ENCODE measurements at places on chromosomes 4 and X. TPM values are rescaled to one million over a fixed set of nuclear protein-coding genes. Genes with fewer than 3 reads are reported as not detected.

DNA sequence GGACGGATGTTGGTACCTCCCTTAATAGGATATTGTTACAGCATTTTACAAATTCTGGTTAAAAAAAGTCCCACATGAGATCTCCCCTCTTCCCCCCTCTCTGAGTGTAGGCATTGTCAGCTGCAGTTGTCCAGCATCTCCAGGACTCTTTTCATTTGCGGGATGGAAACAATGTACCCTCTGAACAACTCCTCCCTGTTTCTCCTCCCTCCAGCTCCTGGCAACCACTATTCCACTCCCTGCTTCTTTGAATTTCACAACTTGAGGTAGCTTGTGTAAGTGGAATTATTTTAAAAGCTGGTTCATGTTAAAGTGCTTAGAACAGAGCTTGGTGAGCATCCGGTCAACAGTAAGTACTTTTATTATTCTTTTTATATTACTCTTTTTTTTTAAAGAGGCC, 69.8 kb downstream of the TBL1X start:
- H3K27me3 ChIP-seq, result no peaks in the 10 kb centered on the region
- no peak overlapping the region for H3K27ac ChIP-seq
- no peak for DNase-seq
- H3K4me1 ChIP-seq, result no peaks in the 10 kb centered on the region

Gene JAKMIP1
- total RNA-seq, result 4.5 TPM

GRCh38 chr4:114078636-114079035, 99.2 kb upstream of the ARSJ start:
- no peak overlapping the region for H3K27ac ChIP-seq
- no peaks in the 10 kb centered on the region for H3K27me3 ChIP-seq
- H3K4me1 ChIP-seq, result no peaks in the 10 kb centered on the region

GRCh38 chr4:78876568-78877320, 62.5 kb downstream of the PAQR3 start:
- H3K4me3 ChIP-seq, result no peak overlapping the region

DNA sequence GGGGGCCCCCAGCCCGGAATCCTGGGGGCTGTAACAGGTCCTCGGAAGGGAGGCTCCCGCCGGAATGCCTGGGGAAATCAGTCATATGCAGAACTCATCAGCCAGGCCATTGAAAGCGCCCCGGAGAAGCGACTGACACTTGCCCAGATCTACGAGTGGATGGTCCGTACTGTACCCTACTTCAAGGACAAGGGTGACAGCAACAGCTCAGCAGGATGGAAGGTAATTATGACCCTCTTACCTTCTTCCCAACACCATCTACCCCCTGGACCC, 1.0 kb downstream of the FOXO4 start:
- no peak for DNase-seq
- no peaks in the 10 kb centered on the region for H3K36me3 ChIP-seq
- H3K27me3 ChIP-seq, result no peaks in the 10 kb centered on the region
- no peak overlapping the region for H3K27ac ChIP-seq
- H3K4me3 ChIP-seq, result no peak overlapping the region

DNA sequence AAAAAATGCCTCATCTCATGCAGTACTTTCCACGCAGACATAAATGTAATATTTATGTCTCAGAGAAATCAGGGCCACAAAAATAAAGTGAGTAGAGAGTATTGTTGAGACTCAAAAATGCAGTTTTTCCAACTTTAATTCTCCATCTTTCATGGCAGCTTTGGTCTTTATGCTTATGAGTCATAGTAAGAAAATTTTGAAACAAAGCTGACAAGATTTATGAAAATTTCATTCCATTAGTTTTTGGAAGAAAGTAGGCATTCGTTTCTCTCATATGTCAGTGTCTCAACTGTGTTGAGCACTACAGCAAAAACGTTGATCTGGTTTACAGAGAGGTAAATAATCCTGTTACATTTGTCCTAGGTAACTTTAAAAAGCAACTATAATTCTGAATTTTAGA, 656.8 kb downstream of the IQCM start:
- no peaks in the 10 kb centered on the region for H3K36me3 ChIP-seq
- no peak overlapping the region for H3K27ac ChIP-seq
- H3K4me1 ChIP-seq, result no peaks in the 10 kb centered on the region
- H3K27me3 ChIP-seq, result no peaks in the 10 kb centered on the region
- DNase-seq, result no peak
- no peak overlapping the region for H3K4me3 ChIP-seq

Gene OTC
- not detected for total RNA-seq

Gene FREM3
- not detected for total RNA-seq

GRCh38 chr4:61225656-61226055, 25.5 kb downstream of the ADGRL3 start:
- DNase-seq, result no peak
- H3K4me1 ChIP-seq, result no peaks in the 10 kb centered on the region
- no peak overlapping the region for H3K27ac ChIP-seq
- no peaks in the 10 kb centered on the region for H3K36me3 ChIP-seq

DNA sequence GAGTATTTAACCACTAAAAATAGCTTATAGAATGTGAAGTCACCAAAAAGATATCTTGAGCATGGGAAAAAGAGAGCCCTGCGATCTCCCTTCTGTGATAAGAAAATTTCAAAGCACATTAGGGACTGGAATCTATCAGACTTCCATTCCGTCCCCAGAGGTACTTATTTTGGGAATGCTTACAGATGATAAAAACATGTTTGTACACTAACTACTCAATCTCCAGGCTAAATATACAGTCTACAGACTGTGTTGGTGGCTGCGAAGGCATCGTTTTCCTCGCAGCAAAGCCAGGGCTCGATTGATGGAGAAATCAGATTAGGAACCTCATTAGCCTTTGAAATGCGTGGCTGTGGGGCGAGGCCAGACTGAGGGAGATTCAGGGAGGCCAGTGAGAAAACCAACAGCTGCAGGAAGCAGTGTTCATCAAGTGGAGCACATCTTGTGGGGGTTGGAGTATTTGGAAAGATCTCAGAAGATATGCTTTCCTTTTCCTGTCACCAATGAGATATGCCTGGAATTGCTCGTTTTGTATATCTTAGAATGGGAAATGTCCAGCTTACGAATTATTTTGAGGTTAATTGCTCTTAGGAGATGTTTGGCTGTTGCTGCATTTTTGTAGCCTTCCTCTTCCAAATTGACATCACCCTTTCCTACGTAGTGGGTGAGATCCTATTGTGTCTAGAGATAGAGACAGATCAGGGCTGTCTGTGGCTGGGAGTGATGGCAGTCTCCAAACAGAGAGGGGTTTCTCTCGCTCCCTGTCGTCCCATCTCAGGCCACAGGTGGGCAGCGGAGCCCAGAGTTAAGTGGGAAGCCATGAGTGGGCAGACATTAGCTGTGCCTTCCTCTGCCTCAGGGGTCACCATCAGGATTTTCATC, 224.9 kb upstream of the FAT1 start:
- no peaks in the 10 kb centered on the region for H3K27me3 ChIP-seq
- H3K4me1 ChIP-seq, result no peaks in the 10 kb centered on the region
- no peak overlapping the region for H3K4me3 ChIP-seq

DNA sequence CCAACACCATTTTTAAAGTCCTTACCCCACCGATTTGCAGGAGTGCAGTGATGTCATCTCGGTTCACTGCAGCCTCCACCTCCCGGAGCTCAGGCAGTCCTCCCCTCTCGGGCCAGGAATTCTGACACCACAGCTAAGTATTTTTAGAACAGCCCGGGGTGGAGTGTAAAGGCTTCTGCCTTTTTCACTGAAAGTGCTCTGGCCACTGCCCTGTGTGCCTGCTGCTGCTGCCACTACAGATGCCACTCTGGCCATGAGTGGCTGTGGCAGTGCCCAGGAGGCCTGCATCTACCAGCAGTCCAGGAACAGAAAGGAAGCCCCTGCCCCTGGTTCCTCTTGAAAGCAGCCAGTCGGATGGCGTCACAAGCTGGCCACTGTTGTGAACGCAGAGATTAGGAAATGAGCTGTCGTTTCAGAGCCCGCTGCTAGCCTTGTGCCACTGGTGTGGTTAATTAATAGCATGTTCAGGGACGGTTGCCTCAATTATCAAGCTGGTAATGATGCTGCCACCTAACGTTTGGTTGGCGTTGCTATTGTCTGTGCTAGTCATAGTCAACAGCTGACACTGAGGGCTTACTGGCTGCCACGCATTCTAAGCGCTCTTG, 23.6 kb upstream of the TBC1D14 start:
- no peaks in the 10 kb centered on the region for H3K36me3 ChIP-seq
- no peaks in the 10 kb centered on the region for H3K27me3 ChIP-seq
- H3K27ac ChIP-seq, result no peak overlapping the region
- no peak overlapping the region for H3K4me3 ChIP-seq
- DNase-seq, result peak; percentile 75

Gene TLR7
- 2.7 TPM for total RNA-seq

Gene MID1
- 19.4 TPM for total RNA-seq

DNA sequence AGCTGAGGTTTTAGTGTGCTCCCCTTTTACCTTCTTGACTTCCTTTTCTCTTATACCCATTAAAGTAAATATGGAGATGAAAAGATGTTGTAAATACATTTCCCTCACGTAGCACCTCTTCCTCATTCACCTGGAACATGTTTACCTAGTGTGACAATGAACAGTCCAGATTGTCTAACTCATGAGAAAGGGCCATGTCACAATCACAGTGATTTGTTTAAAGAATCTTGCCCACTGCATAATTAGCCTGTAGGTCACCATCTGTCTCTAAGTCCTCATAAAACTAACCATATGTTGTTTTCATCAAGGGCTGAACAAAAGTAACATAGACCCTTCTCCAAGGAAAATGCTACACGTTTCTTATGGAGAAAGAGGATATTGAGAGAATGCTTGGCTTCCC, 85.7 kb downstream of the TSPAN5 start:
- H3K27me3 ChIP-seq, result no peaks in the 10 kb centered on the region
- DNase-seq, result no peak
- no peaks in the 10 kb centered on the region for H3K4me1 ChIP-seq
- no peak overlapping the region for H3K4me3 ChIP-seq
- H3K36me3 ChIP-seq, result no peaks in the 10 kb centered on the region
- H3K27ac ChIP-seq, result no peak overlapping the region

Data from adrenal gland (tissue), 19 donors.